ENCODE measurements at places on chromosomes 5 and 9.

- DNase-seq: no peak
Observed at GRCh38 chr5:143002459-143003327, 232.5 kb downstream of the ARHGAP26 start.

- DNase-seq: no peak
Observed at GRCh38 chr9:116494815-116495634, 192.1 kb upstream of the TRIM32 start.

GRCh38 chr9:119101048-119101447 is 268.2 kb downstream of the BRINP1 start:
- DNase-seq: no peak

DNA sequence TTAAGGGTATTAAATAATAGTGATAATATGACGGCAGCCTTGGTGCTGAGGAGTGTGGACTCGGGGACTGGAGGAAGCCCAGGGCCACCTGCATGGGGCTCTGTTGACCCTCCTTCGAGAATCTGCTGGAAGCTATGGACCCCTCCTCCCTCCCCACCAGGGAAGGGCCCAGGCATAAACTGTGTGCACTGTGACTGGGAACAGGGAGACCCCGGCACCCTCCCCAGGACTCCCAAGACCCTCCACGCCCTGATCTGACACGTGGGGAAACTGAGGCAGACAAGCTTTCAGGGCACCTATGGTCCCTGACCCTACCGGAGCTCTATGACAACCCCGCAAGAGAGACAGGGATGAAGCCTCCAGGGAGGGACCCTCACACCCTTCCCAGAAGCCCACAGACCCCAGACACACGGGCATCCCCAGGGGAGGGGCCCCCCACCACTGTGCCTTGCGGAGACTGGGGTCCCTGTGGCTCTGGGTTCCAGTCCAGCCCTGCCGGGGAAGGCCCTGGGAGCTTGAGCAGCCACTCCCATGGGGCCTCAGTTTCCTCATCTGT is 6.5 kb upstream of the EGFL7 start:
- no peak for DNase-seq

GRCh38 chr5:173864126-173865050 is 23.8 kb upstream of the CPEB4 start:
- no peak for DNase-seq

DNA sequence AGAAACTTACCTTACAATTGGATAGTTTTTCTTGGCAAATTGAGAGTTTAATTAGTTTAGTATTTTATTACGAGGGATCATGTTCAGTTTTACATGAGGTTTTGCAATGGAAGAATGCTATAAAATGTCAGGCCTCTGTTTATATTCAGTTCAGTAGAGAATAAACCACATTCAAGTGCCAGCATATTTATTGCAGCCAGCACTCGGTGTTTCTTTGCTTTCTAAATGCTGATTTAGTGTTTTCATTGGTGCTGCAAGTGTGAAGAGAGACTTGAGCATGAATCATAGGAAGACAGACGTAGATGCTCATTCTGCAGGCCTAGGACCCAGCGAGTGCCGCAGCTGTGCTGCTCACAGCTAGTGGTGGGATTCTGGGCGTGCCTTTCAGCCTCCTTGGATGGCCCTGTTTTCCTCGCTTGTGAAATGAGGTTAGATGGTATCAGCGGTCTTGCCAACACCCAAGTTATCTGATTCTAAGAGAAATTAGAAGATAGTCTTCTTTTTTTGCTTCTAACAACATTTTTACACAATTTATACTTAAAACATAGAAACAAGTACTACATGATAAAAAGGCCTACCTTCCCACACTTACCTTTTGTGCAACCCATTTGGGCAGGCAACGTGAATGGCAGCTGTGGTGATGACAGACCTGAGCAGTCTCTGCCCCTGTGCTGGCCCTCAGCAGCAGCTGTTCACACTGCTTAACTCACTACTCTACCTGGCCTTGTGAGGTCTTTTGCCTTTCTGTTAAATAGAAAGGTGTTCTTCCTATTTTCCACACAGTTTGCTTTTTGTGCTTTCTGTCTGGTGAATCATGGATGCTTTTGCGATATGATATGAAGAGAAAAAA is 26.8 kb upstream of the TNFAIP8 start:
- DNase-seq: no peak

DNA sequence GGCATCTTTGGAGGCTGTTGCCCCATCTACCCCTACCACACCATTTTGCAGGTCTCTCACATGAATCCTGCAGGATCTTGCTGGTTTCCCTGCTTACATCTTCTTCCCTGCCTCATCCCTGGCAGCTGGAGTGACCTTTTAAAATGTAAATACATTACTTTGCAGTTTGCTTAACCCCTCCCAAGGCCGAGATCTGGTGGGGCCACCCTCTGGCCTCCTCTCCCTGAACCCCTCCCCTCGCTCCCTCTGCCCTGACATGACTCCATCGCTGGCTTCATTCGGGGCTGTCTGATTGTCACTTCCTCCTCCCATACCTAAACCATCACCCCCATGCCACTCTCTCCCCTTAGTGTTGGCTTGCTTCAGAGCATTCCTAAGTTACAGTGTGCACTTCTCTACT is 12.6 kb upstream of the PALM2AKAP2 start:
- DNase-seq: no peak

DNA sequence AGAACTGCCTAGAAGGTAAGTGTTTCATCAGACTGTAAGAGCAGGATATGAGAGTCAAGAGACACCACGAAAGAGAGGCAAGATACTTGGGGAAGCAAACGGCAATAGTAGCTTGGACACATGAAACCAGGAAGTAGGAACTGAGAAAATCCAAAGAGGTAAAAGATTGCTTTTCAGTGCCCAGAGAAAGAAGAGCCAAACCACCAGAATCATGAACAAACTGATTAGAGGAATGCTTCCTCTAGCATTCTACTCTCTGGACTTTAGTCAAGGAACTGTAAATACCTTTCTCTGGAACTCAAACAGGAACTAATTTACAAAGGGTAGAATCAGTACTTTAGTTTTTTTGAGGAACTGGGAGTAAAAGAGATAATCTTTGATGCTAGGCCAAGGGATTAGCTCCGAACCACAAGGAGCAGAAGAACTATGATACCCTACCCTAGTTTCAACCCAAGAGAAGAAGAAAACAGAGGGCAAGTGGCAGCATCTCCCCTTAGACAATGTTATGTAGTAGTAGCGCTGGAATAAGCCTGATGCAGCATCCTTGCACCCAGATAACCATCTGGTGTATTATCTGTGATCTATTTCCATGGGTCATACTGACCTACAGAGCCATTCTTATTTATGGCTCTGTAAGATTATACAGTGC is 41.3 kb downstream of the EFCAB9 start:
- no peak for DNase-seq

- no peak for DNase-seq
Observed at GRCh38 chr5:132176987-132177386, 50.7 kb downstream of the P4HA2 start.

DNA sequence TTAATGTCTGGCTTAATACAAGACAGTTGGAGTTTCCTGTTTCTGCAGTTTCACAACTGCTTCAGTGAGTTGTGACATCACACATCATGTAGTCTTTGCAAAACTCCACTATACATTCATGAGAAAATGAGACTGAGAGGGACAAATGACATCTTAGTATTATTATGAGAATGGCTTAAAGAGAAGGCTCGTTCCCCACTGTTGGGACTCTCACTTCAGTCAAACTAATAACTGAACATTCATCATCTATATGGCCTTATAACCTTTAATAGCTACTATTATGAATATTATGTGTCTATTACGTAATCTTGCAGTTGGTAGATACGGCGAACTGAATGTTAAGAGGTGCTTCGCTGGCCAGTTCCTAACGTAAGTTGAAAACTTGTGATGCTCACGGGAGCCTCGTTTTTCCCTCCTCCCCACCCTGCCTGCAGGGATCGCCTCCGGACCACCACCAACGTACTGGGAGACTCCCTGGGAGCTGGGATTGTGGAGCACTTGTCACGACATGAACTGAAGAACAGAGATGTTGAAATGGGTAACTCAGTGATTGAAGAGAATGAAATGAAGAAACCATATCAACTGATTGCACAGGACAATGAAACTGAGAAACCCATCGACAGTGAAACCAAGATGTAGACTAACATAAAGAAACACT is 79.4 kb downstream of the SLC1A3 start:
- DNase-seq: no peak

DNA sequence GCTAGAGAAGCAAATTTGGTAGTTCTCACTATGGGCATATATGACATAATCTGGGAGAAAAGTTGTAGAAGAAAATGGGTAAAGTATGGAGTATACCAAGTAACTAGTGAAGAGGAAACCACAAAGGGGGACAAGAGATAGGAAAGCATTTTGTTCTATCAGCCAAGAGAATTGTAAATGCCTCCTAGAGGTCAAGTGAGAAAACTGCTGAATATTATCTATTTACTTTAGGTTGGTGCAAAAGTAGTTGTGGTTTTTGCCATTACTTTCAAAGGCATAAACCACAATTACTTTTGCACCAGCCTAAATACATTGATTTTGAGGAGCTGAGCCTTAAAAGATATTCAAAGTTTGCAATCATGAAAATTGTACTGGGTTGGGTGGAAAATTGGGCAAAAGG is 126.7 kb upstream of the GRHPR start:
- DNase-seq: no peak

DNA sequence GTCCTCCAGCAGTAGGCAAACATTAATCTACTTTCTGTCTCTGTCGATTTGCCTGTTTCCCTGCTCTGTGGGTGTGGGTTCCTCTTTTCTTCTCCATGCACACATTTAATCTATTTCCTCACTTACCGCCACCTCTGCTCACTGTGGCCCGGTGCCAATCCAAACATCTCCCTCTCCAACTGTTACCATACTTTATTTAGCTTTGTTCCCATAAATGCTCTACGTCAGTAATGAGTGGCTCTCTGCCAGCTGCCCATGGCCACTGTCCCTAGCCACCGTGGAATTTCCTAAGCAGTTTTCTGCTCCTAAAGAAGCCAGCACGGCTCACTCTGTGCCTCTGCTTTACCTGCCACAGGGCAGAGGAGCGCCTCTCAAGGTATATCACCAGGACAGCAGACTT is 19.5 kb upstream of the GOLPH3 start:
- peak; percentile 66 for DNase-seq

Measured in NCI-H187 treated with DMSO at 0.1 percent for 48 hours (cell line).